ENCODE measurements at places on chromosomes 12 and 14.

GRCh38 chr12:101564912-101565311 lies 29.9 kb upstream of the MYBPC1 start:
- DNase-seq: no peak

DNA sequence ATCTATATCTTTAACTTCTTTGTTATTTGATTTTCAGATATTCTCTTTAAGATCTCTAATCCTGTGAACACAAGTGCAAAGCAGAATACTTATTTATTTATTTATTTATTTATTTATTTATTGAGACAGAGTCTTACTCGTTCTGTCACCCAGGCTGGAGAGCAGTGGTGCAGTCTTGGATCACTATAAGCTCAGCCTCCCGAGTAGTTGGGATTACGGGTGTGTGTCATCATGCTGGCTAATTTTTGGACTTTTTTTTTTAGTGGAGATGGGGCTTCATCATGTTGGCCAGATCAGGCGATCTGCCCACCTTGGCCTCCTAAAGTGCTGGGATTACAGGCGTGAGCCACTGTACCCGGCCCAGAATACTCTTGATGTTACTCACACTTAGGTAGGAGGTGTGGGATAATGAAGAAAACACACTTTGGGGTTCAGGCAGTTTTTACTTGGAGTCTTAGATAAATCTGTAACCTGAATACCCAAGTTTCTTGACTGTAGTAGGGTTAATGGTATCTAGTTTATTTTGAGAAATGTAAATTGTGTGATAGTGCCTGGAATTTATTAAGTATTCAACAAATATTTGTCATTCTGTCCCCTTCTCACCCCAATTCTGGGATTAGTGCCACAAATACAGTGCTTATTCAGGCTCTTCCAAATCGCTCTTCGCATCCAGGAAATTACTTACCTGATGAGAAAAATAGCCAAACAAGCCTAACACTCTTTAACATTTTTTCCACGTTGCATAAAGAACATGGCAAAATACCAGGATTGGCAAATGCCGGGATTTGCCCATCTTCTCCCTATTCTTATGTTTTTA lies 33.0 kb downstream of the METAP2 start:
- DNase-seq: no peak

GRCh38 chr12:67208281-67209067 lies 60.7 kb upstream of the CAND1 start:
- no peak for DNase-seq

- DNase-seq: peak; percentile 34
These were observed 463.1 kb downstream of the RAD51B start for GRCh38 chr14:68282479-68283377.

GRCh38 chr12:132490422-132491137 lies 629 bp downstream of the FBRSL1 start:
- DNase-seq: no peak

- DNase-seq: no peak
These were observed 728.0 kb downstream of the FSCB start for GRCh38 chr14:43778937-43779639.

DNA sequence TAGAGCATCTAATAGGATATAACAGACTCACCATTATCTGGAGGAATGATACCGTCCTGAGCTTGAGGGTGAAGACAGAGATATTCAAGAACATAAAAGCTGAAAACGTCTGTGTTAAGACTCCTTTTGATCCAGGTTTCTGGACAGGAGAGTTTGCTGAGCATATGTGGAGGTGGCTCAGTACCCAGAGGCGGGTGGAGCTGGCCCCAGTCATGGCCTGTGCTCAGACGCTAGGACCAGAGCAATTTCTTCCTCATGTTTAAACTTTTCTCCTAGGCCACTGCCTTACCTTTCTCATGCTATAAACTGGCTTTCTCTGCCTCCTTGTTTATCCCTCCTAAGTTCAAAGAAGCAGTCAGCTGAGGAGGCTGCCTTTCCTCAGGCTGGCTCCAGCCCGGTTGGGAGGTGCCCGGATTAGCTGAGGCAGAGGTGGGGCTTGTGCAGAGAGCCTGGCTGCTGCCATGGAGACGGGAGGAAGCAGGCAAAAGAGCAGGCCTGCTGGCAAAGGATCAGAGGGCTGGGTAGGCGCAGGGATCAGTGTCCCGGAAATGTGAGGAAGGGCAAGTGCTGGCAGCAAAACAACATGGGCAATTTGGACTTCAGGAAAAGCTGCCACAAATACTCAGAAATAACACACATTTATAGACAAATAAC lies 13.7 kb downstream of the COA8 start:
- no peak for DNase-seq

DNA sequence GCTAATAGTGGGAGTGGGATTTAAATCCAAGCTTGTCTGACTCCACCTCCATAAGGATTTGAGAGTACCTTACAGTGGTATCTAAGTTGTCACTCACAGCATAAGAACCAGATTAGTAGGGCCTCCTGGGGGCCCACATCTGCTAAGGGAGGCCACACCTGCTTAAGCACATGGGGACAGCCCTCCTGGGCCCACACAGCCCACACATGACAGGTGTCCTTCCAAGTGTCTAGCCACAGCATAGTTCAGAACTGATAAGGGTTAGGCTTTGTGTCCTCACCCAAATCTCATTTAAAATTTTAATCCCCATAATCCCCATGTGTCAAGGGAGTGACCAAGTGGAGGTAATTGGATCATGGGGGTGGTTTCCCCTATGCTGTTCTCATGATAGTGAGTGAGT lies 186.0 kb upstream of the HMGA2 start:
- no peak for DNase-seq

- no peak for DNase-seq
These were observed 253.2 kb downstream of the NOVA1 start for GRCh38 chr14:26344596-26344995.

DNA sequence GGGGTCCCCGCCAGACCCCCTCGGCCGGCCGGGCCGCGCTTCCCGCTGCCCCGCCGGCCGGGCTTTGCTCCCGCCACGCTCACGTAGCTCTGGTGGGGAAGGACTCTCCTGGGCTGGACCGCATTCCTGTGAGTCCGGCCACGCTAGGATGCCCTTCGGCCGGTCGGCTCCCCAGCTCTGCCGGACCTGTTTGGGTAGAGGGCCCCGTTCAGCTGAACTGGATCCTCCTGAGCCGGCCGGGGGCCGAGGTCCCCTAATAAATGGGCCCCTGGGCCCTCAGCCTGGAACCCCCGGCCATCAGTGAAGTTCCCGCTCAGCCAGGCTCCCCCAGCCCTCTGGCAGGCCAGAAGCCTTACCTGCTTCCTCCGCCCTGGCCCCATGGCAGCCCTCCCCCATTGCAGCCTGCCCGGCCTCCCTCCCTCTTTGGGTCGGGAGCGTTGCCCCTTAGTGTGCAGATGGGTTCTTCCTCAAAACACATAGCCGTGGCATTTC lies 593 bp downstream of the UNC119B start:
- peak; percentile 24 for DNase-seq

GRCh38 chr12:1924996-1925683 lies 6.7 kb upstream of the CACNA2D4 start:
- no peak for DNase-seq

DNA sequence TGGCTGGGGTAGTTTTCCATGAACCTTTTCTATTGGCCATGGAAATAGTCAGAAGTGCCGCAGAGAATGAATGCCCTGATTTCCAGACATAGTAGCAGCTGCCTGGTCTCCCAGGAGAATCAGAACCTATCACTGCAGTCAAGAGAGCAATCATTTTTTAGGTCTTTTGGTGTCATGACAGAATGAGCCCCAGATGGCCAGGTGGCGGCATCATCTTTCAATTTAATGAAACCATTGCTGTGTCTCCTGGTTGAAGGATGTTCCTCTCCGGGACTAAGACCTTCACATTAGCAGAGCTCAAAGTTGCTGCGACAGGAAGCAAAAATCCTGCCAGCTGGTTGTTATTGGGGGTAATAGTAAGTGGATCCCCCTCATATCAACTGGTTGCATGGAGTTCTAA lies 18.8 kb downstream of the TNFAIP2 start:
- no peak for DNase-seq

- peak; percentile 20 for DNase-seq
These were observed 2.1 kb downstream of the PRPH start for GRCh38 chr12:49296836-49297694.

DNA sequence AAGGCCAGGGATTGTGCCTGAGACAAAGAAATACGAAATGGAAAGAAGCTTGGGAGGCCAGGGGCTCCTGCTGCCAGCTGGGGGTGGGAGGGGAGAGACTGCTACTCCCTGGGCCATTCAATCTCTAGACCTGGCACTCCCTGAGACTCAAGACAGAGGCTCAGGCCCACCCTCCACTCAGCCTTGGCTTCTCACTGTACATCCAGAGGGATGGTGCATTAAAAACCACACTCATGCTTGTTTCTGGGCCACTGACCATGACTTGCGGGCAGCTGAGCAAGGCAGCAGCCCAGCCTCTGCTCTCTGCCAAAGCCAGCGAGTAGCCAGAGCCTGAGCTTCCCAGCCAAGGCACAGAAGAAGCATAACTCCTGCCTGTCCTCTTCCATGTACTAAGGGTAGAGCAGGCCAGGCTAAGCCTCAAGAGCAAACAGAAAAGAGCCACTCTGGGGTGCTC lies 41.5 kb downstream of the PITPNM2 start:
- DNase-seq: no peak

DNA sequence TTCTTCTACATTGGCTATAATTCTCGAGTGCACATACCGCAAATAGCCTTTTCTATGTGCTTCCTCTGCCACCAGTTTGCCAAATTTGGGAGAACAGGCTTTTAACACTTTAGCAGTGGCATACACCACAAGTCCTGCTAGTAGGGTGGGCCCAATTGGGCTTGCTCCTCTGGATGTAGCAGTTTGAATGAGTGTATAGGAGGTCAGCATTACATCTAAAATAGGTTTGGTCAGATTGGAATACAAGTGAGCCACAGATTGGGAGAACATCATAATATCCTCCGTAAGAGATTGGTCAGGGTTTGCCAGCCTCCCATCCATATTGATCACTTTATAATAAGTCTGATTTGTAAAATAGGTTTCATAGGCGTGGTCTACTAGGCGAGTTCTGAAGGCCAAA lies 902 bp downstream of the ABCD2 start:
- DNase-seq: no peak

DNA sequence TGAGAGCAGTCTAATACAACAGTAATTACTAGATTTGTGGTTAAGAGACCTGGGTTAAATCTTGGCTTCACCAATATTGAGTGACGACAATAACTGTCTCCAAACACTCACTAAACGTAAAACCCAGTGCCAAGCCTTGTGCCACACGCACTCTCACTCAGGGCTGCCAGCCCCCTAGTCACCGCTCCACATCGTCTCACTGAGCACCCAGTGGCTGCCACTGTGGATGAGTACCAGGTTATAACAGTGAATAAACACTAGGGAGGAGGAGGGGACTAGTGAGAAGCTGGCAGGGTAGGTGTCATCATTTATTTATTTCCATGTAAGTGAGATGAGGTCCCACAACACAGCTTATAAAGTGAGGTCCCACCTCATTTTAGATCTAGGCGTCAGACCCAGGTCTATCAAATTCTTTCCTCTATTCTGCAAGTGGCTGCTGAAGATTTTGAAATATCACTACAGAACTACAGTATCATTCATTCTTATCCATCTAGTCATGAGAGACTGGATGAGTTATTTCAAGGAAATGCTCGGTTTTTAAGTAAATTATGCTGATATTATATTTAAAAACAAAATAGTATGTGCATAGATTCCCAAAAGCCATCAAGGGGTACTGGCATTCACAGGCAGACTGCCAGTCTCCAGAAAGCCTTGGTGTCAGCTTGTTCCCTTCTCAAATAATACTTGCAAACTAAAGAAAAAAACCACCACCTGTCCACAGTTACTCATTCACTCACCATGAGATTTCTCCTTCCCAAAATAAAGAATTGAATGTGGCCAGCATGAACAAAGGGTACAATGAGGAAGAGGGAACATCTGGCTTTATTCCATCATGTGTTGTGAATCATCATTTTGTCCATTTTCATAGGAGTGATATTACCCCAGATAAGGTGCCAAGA lies 84.0 kb downstream of the PTPN21 start:
- DNase-seq: no peak

- no peak for DNase-seq
These were observed 1.3 kb upstream of the ANO2 start for GRCh38 chr12:5946388-5946787.

DNA sequence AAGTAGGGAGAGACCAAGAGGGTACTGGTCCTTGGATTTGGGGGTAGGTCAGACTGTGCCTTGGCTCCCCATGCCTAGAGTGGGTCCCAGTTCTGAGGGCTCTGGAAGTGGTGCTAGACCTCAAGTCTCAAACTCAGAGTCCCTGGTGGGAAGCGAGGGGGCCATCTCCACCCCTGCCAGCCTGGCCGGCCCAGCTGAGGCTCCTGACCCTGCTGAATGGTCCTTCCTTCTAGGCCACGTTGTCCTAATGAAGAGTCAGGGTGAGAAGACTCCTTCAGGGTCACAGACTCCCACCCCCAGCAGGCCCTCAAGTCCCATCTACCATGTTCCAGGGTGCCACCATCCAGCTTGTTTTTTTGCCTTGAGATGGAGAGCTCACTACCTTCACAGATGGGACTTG lies 12.9 kb downstream of the SERPINA6 start:
- no peak for DNase-seq

DNA sequence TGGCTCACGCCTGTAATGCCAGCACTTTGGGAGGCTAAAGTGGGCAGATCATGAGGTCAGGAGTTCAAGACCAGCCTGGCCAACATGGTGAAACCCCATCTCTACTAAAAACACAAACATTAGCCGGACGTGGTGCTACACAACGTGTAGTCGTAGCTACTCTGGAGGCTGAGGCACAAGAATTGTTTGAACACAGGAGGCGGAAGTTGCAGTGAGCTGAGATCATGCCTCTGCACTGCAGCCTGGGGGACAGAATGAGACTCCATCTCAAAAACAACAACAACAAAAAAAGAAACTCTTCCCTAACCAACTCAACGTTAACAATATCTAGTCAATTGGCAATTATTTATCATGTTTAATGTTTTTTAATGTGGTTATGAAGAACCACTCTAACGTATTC lies 89.3 kb downstream of the EPS8 start:
- DNase-seq: no peak

DNA sequence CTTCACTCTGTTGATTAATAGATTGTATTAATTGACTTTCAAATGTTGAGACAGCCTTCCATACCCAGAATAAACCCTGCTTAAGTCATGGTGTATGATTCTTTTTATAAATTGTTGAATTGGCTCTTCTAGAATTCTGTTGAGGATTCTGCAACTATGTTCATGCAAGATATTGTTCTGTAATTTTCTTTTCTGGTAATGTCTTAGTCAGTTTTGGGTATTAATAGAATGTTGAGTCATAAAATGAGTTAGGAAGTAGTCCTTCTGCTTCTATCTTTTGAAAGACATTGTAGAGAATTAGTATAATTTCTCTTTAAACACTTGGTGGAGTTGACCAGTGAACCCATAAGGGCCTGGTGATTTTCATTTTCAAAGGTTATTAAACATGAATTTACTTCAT lies 958.9 kb downstream of the LRFN5 start:
- DNase-seq: no peak

DNA sequence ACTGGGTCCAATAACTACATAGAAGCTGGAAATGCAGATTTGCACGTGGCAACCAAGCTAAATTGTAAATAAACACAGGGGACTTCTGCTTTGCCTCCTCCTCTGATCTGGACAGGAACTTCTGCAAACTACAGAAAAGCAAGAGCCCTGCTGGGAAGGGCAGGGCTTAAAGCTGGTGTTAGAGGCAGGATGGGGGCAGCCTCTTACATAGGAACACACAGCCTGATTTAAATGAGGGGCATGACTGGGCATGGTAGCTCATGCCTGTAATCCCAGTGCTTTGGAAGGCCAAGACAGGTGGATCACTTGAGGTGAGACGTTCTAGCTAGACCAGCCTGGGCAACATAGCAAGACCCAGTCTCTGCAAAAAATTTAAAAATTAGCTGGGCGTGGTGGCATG lies 46.7 kb downstream of the ERH start:
- no peak for DNase-seq

- no peak for DNase-seq
These were observed 77.1 kb downstream of the KCNMB4 start for GRCh38 chr12:70443062-70443673.
